ENCODE measurements at places on chromosomes 7 and 10.
A peak's percentile ranks its signal among the peaks of the same experiment; 100 is the strongest.

DNA sequence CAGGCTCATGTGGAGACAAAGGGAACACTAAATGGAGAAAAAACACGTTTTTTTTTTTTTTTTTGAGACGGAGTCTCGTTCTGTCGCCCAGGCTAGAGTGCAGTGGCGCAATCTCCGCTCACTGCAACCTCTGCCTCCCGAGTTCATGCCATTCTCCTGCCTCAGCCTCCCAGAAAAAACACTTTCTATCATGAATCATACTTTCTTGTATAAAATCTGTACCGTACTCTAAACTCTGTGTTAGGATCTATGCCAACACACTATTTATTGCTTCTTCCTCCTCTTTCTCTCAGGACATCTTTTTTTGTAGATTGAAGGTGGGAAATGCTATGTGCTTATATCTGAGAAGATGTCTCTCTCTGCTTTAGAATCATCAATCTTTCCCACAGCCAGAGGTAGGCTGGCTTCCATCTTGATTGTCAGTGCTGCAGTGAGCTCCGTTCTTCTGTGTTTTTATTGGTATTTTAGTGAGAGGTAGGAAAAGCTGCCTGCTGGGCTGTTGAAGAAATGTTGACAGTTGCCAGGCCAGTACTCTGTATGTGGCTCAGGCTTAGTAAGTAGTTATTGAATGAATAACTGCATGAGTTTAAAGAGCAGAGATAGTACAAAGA, 101.1 kb downstream of the GPR85 start:
- ATAC-seq = no peak

DNA sequence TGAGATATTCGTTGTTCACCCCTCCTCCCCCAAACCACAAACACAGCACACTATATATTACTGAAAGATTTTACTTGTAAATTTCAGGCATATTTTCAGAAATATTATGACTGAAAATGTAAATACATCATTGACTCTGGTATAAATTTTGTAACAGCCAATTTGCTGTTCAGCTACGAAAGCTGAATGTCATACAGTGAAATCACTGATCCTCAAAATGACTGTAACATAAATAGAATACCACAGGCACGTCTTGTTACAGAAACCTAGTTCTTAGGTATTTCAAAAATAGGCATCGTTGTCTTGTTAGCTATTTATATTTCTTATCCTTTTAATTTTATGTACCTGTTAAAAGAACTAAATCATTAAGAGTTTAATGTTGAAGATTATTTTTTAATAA, 15.1 kb downstream of the TRUB1 start:
- ATAC-seq = no peak

DNA sequence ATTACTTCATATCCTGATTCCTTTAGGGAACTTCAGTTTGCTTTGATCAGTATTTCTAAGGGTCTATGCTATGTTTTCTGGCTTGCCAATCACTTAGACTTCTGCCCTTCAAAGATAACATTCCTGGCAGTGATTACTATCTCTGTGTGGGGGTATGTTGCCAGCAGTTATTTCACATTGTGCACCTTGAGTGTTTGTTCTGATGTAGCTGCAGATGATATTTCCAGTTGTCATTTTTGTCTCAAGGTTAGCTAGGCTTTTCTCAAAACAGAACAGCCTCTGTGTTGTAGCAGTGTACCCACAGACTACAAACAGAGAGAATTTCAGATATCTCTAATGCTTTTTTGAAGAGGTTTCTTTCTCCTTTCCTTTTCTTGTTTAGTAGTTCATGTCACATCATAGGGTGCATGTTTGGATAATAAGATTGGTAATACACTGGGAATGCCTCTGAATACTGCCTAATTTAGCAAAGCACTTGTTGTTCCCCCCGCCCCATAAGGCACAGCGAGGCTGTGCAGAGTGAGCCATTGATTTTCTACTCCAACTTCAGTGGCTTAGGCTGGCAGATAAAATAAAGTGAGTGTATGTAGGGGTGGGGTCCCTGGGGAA, 134.7 kb upstream of the AGR3 start:
- no peak for ATAC-seq

GRCh38 chr10:484441-484924, 205.0 kb downstream of the DIP2C start:
- peak; percentile 58 for ATAC-seq

- ATAC-seq = no peak
These were observed 88.8 kb downstream of the KMT2E start for GRCh38 chr7:105102557-105103352.

GRCh38 chr7:92655346-92655884, 65.2 kb upstream of the FAM133B start:
- ATAC-seq = no peak

GRCh38 chr7:80278737-80279136, 144.1 kb downstream of the GNAI1 start:
- no peak for ATAC-seq

DNA sequence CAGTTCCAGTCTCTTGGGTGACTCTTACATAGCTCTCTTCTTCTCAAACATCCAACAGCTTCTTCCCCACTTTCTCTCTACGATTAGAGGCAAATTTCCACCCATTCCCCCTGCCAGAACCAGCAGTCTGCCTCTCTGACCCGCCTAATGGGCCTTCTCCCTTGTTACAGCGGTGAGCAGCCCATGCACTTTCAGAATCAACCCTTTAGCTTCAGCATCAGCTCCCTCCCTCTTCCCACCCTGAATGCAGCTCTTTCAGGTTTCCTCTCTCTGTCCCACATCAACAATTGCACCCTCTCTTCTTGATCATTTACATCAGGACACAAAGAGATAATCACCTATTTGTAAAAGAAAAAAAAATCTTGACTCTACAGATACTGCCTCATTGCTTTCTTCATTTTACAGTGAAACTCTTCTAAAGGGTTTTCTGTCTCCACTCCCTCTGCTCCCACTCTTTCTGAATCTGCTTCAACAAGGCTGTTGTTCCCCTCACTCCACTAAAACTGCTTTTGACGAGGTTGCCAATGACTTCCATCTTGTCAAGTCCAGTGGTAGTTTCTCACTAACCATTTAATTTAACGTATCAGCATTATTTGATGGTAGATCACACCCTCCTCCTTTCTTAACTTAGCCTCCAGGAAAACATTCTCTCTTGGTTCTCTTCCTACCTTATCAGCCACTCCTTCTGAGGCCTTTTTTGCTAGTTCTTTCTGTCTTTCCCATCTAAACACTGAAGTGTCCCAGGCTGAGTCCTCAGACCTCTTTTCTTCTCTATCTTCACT, 106.6 kb downstream of the NPY start:
- no peak for ATAC-seq

DNA sequence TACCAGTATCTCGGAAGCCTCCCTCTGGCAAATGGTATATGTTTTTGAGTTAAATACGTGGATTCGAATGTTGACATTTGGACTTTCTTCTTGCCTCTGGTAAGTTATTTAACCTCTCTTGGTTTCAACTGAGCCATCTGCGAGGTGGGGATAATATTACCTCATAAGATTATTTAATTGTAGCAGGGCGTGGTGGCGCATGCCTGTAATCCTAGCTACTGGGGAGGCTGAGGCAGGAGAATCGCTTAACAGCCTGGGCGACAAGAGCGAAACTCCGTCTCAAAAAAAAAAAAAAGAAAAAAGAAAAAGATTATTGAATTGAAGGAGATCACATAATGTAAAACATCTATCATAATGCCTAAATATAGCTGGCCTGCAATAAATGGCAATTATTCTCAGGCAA, 396 bp upstream of the TAF5 start:
- no peak for ATAC-seq

- ATAC-seq = no peak
These were observed 351.2 kb downstream of the PHTF2 start for GRCh38 chr7:78149787-78150186.

DNA sequence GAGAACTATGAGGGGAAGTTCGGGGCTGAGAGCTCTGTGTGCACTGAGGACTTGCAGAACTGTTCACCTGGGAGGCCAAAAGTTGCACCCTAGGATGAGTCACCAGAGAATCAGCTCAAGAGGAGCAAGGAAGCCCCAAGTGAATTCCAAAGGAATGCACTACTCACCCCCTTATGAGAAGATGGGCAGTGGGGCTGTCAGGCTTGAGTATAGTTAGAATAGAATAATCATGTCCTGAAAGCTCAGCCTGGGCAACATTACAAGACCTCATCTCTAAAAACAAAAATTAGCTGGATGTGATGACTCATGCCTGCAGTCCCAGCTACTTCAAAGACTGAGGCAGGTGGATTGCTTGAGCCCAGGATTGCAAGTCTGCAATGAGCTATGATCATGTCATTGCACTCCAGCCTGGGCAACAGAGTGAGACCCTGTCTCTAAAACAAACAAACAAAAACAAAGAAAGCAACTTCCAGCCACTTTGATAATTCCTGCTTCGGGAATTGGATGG, 30.0 kb downstream of the MAP3K8 start:
- ATAC-seq = peak; percentile 44

- ATAC-seq = no peak
These were observed 1531.1 kb upstream of the LRRTM3 start for GRCh38 chr10:65394502-65395297.

- ATAC-seq = peak; percentile 35
These were observed 1.3 kb downstream of the CTTNBP2 start for GRCh38 chr7:117871778-117872538.

DNA sequence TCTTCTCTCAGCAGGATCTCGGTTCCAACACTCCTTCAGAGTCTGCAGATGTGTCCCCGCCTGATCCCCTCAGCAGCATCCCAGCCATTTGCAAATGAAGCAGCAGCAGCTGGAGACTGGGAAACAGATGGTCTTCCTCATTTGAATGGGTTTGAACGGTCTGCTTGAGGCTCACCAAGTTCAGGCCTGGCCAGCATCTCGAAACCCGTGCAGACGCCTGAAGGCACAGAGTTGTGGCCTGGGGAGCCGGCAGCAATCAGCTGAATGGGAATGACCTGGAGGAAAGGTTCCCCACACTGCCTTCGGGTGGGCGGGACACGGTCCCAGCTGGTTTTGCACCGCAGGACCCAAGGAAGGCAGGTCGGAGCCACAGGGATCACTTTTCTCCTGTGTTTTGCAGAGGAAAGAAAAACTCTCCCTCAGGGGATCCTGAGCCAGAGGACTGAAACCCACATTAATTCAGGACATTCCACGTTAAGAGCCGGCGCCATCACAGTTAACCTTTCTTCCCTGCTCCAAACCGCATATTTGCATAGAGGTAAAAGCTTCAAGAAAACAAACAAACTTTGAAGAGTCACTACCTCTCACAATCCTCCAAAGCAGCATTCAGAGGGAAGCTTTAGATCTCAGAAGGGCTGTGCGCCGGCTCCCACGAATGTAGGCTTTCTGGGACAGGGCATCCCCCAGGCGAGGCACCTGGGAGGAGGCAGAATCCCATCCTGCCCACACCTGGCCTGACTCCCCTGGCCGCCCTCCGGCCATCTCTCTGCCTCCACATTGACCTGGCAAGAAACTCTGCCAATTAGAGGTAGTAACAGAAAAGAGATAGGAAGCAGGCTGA, 17.7 kb downstream of the FGFR2 start:
- ATAC-seq = no peak

Measured in stimulated activated memory B cell treated with anti-CD40 and anti-IgM and Interleukin-4, amounts not matched to agents 10 μg/mL and 1 μg/mL and 100 μg/mL, for 72 hours (primary cell).